T-helper 17 cell (primary cell): ENCODE measurements at places on chromosomes 5 and 9. TPM values are rescaled to one million over a fixed set of nuclear protein-coding genes. Genes with fewer than 3 reads are reported as not detected.

The SSNA1 gene
- 39.4 TPM for total RNA-seq

The TAL2 gene
- not detected for total RNA-seq

The IFNA13 gene
- not detected for total RNA-seq

The TMEM267 gene
- 9.1 TPM for total RNA-seq

The CYSTM1 gene
- 7.8 TPM for total RNA-seq

The DCANP1 gene
- total RNA-seq: not detected
